Activated T-helper 1 cell treated with anti-CD3 and anti-CD28 coated beads, Interleukin-2, amount 50 U/mL, for 16 hours (primary cell): ENCODE measurements at places on chromosomes 5 and 9.

DNA sequence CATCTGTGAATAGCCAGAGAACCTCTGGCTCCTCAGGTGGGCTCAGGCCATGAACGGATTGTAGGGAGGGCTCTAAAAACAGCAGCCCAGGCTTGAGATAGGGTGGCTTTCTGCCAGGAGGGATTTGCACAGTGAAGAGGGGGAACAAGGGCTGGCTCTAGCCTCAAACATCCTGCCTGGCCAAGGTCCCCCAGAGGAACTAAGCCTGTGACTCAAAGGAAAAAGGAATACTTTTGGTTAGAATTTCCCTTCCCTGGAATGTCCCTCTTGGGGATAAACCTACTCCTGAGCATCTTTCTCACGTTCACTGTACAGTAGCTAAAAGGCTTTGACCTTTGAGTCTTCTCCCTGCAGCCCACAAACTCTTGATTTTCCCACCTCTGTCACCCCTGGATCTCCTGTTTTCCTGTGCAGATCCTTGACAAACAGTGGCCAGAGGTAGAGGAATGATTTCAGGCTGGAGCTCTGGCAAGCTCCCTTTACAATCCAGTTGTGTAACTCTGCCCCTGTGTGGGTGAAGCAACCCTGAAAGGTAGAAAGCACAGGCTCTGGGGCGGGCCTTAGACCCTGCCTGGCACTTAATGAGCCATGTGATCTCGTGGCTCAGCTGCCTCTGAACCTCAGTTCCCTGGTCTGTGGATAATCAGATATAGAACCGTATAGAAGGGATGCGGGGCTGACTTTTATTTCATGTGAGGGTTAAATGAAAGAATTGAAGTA, 17.4 kb downstream of the SEC61B start:
- DNase-seq, result no peak

DNA sequence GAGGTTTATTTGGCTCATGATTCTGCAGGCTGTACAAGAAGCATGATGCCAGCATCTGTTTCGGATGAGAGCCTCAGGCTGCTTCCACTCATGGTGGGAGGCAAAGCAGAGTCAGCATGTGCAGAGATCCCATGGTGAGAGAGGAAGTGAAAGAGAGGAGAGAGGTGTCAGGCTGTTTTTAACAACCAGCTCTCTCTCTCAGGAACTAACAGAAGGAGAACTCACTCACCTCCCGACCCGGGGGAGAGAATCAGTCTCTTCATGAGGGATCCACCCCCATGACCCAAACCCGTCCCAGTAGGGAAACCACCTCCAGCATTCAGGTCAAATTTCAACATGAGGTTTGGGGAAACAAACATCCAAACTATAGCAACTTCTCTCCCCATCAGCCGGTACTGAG, 187.7 kb downstream of the ENC1 start:
- no peak for DNase-seq

- no peak for DNase-seq
These were observed 329.2 kb downstream of the OSTF1 start for GRCh38 chr9:75417471-75417870.

- no peak for DNase-seq
These were observed 28.2 kb upstream of the NCS1 start for GRCh38 chr9:130143958-130144366.

DNA sequence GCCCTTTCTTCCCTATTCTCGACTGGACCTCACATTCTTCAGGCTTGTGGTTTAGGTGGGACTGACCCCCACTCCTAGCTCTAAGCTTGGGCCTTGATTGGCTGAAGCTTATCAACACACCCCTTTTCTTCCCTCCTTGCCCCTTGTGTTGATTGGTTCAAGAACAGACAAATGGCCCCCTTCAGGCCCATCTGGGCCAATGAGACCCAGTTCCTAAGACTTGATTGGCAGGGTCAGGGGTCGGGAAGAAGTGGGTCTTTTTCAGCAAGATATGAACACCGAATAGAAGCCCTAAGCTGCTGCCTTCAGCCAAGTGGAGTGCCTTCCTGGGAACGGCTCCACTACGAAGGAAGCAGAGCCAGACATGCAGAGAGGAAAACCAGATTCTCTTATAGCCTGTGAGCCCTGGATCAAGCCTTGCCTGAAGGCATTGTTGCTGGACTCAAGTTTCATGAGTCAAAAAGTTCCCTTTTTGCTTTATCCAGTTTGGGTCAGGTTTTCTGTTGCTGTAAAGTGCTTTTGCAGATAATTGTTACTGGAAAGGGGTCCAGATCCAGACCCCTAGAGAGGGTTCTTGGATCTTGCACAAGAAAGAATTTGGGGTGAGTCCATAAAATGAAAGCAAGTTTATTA, 22.4 kb upstream of the NCS1 start:
- no peak for DNase-seq

GRCh38 chr5:67417839-67418238, 221.2 kb upstream of the CD180 start:
- DNase-seq, result no peak
